Activated CD4-positive, alpha-beta T cell treated with anti-CD3 and anti-CD28 coated beads, Interleukin-2, amount 50 U/mL, for 1 hour (primary cell): ENCODE measurements at places on chromosomes 16 and 17.

GRCh38 chr16:23145186-23145585, 4.1 kb downstream of the USP31 start:
- no peak for DNase-seq

DNA sequence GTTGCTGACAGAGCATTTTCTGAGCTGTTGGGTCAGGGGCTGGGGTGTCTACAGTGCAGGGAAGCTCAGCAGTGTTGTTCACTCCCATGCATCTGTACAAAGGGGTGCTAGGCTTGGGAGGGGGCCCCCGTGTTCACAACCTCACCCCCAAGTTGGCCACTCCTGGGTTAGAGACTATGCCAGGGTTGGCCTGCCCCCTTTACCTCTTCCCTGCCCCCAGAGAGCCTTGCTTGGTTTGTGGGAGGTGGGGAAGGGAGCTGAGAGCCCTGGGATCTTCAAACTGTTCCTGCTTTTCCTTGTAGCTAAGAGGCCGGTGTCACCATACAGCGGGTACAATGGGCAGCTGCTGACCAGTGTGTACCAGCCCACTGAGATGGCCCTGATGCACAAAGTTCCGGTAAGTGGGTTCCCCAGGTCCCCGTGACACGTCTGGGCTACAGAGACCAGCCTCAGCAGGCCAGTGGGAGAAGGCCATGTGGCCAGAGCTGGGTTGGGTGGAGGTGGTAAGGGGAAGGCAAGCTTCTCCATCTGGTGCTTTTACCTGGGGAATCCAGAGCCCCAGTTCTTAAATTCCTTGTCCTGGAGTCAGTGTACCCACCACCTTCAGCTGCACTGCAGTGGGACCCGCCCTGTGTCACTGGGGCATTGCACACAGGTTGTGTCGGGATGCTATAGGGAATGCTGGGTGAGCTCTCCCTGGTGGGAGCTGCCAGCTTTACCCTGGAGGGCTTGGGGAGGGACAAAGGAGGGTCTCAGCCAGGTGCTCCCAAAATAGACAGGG, 11.8 kb downstream of the GPRC5C start:
- DNase-seq = no peak

- no peak for DNase-seq
Measured at GRCh38 chr17:51214920-51215319, 44.9 kb downstream of the MBTD1 start.

GRCh38 chr16:69190598-69190997, 3.6 kb downstream of the SNTB2 start:
- no peak for DNase-seq

DNA sequence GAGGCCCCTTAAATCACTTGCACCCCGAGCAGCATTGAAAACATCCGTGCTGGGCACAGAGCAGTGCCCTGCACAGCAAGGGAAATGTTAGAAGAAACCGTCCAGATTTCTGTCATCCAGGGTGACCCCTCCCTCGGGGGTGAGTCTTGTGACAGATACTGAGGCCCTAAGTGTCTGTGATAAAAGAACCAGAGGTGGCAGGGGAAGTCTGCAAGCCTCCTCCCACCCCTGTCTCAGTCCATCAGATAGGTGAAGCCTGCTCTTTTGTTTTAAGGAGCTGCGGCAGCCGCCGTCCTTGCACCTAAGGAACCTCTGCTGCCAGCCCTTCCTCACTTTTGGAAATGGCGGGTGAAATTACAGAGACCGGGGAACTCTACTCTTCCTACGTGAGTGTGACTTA, 845 bp upstream of the NAT9 start:
- no peak for DNase-seq

- DNase-seq = no peak
Measured at GRCh38 chr17:81206657-81207056, 16.1 kb downstream of the CEP131 start.

DNA sequence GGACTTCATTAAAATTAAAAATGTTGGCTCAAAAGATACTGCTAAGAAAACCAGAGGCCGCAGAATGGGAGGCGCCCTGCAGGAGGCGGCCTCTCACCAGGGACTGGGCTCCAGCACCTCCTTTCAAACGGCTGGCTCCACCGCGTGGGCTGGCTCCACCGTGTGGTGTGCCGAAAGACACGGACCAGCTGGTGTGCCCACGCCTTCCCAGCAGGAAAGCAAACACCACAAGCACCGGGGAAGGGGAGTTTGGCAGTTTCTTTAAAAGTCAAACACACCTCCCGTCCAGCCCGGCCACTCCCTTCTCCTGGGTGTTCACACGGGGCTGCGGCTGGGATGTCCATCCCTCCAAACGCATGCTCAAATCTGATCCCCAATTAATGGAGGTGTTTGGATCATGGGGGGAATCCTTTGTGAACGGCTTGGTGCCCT, 13.9 kb downstream of the HAGH start:
- peak; percentile 54 for DNase-seq

- no peak for DNase-seq
Measured at GRCh38 chr16:27638833-27639560, 89.1 kb downstream of the KATNIP start.

GRCh38 chr17:75980188-75981018, 1.4 kb downstream of the TEN1 start:
- no peak for DNase-seq

- peak; percentile 55 for DNase-seq
Measured at GRCh38 chr16:30941600-30942425, 7.1 kb upstream of the ORAI3 start.

DNA sequence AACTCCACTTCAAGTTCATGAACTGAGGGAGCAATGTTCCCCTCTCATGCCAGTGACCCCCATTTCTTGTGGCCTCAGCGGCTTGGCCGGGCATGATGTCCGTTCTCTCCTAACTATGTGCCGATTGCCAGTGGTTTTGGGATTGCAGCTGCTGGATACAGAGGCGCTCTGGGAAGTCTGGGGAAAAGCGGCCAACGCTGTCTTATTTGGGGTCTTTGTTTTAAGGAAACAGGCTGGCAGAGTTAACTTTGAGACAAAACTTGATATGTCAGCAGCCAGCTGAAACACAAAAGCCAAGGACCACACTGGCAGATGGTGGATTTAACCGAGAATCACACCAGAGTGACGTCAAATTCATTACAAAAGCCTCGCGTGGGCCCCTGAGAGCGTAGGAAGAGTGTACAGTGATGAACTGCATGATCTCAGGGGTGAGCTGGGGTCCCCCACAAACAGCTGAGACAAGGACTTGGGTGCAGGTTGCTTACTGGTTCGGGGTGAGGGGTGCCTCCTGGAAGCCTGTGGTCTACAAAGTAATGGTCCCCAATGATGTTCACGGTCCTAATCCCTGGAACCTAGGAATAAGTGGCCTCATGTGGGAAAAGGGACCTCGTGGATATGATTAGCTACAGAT, 180.4 kb downstream of the IRF8 start:
- no peak for DNase-seq

- no peak for DNase-seq
Measured at GRCh38 chr16:12958366-12958765, 57.0 kb downstream of the SHISA9 start.

DNA sequence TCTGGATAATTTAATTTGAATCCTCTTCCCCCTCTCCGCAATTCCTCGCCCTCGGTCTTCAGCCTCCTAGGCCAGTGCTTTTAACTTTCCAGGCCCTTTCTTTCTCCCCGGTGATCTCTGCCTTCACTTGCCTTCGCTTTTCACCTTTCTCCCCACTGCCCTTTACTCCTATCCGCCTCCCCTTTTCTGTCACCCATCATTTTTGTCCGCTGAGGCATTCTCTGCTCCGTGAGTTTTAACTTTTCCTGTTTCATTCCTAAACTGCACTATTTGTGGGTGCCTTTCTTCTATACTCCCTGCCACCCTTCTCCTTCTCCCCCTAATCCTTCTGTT, 729 bp downstream of the LONP2 start:
- DNase-seq = no peak

- DNase-seq = no peak
Measured at GRCh38 chr17:2452216-2452750, 51.4 kb upstream of the MNT start.

DNA sequence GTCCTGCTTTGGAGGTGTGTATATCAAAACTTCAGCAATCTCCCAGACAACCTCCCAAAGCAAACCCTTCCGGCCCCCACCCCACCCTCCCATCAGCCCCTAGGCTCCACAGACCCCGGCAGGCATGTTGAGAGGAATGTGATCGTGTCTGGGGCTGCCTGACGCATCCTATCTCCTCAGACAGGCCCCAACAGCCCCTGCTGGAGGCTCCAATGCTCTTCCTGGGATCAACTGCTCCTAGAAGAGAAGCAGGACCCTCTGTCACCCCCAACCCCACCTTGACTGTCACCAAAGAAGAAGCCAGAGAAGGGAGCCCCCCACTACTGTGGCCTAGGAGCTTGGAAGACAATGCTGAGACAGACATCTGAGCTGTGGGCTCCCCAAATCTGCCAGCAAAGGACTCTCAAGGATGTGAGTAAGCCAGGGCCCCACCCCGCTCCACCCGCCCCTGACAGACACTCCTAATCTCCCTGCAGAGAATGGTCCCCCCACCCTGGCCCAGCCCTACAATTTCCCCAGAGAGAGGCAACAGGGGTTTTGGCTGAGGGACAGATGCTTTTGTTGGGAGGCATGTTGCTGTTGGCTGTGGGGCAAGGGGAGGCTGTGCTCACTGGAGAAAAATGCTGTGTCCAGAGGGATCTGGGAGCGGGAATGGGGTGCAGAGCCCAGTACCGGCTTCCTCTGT, 1.6 kb upstream of the KRT14 start:
- no peak for DNase-seq

GRCh38 chr16:89246903-89247733, 29.6 kb downstream of the ZNF778 start:
- DNase-seq = peak; percentile 98

GRCh38 chr16:22007509-22008214, at the start of gene MOSMO:
Gene MOSMO, plus strand, starts transcription at chr16:22008111. Its CDS starts 191 bp downstream, at chr16:22008302.
- DNase-seq = peak; percentile 63

GRCh38 chr16:65406933-65407332, 285.1 kb upstream of the CDH11 start:
- no peak for DNase-seq

GRCh38 chr17:31031841-31032240, 61.0 kb downstream of the RNF135 start:
- no peak for DNase-seq

- DNase-seq = no peak
Measured at GRCh38 chr17:33949100-33949499, 306.0 kb upstream of the CCL2 start.

GRCh38 chr16:68365167-68365817, 54.5 kb downstream of the PRMT7 start:
- no peak for DNase-seq
